Immature natural killer cell (primary cell): ENCODE measurements at places on chromosomes 1 and 21. TPM values are rescaled to one million over a fixed set of nuclear protein-coding genes. Genes with fewer than 3 reads are reported as not detected.
A peak's percentile ranks its signal among the peaks of the same experiment; 100 is the strongest.

GRCh38 chr1:246695136-246695535 lies 29.1 kb upstream of the SCCPDH start:
- no peak for DNase-seq

DNA sequence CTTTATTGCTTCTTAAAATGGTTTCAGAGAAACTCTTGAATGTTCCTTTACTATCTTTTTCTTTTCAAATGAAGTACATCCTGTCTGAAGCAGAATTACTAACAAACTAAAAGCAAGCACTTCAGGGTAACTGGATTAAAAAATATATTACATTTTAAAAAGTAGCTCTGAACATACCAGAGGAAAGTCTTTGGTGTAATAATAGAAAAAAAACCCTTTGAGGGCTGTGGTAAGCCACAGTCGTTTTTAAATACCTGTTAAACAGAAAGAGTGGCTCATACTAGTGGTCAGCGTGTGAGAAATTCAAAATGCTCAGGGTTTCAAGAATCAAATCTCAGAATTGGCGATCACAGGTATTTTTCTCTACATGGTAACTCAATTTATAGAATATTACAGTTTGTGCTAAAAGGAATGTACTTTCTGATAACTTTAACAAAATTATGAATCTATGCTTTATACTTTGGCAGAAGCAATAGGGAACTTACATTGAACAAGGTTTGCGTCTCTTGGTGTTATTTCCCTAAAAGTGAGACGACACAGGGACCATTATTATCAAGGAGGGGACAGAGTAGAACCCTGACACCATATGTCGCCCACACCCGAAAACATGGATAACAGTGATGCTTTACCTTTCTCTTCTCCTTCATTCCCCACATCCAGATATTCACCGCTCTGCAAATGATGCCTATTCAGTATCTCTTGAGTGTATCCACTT lies 97.0 kb upstream of the DPH5 start:
- peak; percentile 59 for DNase-seq

The LRRC7 gene
- polyA plus RNA-seq = 0.36 TPM

DNA sequence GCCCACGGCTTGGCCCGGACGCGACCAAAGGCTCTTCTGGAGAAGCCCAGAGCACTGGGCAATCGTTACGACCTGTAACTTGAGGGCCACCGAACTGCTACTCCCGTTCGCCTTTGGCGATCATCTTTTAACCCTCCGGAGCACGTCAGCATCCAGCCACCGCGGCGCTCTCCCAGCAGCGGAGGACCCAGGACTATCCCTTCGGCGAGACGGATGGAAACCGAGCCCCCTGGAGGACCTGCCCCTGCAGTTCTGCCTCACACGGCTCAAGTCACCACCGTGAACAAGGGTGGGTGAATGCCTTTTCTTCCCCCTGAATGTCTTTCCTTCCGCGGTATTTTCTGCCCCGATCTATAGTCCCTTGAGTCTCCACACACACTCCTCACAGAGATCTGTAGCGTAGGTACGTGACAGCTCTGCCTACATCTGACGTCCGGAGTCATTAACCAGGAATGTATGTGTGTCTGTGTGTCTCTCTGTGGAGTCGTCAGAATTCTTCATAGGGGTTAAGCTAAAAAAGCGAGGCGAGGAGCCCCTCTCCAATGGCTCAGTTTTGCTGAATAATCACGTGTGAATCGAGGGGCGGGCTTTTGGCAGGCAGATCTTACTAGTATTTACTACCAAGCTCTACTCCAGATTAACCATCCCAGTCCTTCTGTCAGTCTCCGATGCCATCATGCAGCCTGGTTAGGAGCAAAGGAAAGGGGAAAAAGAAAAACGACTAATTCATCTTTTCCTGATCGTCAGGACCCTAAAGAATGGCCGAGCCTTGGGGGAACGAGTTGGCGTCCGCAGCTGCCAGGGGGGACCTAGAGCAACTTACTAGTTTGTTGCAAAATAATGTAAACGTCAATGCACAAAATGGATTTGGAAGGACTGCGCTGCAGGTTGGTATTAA lies at the start of gene CDKN2C:
Gene CDKN2C, plus strand, starts transcription at position 635 of the 898 bp plus-strand sequence. Its CDS starts 124 bp downstream, at position 759.
- DNase-seq = peak; percentile 66

DNA sequence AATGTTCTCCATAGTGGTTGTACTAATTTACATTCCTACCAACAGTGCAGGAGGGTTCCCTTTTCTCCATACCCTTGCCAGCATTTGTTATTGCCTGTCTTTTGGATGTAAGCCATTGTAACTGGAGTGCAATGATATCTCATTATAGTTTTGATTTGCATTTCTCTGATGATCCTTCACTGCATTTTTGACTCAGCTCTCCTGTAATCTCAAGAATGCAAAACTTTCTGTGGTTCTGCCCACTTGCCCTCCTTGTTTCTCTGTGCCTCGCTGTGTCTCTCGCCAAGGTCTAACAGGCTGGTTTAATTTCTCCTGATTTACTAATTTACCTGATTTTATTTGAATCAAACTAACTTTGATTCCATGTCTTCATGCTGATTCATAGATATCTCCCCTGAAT lies 407.9 kb downstream of the ZP4 start:
- DNase-seq = no peak

DNA sequence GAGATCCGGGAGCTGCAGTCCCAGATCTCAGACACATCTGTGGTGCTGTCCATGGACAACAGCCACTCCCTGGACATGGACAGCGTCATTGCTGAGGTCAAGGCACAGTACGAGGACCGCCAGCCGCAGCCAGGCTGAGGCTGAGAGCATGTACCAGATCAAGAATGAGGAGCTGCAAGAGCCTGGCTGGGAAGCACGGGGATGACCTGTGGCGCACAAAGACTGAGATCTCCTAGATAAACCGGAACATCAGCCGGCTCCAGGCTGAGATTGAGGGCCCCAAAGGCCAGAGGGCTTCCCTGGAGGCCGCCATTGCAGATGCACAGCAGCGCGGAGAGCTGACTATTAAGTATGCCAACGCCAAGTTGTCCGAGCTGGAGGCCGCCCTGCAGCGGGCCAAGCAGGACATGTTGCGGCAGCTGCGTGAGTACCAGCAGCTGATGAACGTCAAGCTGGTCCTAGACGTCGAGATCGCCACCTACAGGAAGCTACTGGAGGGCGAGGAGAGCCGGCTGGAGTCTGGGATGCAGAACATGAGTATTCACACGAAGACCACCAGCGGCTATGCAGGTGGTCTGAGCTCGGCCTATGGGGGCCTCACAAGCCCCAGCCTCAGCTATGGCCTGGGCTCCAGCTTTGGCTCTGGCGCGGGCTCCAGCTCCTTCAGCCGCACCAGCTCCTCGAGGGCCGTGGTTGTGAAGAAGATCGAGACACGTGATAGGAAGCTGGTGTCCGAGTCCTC lies 25.5 kb downstream of the ETV3L start:
- DNase-seq = no peak

DNA sequence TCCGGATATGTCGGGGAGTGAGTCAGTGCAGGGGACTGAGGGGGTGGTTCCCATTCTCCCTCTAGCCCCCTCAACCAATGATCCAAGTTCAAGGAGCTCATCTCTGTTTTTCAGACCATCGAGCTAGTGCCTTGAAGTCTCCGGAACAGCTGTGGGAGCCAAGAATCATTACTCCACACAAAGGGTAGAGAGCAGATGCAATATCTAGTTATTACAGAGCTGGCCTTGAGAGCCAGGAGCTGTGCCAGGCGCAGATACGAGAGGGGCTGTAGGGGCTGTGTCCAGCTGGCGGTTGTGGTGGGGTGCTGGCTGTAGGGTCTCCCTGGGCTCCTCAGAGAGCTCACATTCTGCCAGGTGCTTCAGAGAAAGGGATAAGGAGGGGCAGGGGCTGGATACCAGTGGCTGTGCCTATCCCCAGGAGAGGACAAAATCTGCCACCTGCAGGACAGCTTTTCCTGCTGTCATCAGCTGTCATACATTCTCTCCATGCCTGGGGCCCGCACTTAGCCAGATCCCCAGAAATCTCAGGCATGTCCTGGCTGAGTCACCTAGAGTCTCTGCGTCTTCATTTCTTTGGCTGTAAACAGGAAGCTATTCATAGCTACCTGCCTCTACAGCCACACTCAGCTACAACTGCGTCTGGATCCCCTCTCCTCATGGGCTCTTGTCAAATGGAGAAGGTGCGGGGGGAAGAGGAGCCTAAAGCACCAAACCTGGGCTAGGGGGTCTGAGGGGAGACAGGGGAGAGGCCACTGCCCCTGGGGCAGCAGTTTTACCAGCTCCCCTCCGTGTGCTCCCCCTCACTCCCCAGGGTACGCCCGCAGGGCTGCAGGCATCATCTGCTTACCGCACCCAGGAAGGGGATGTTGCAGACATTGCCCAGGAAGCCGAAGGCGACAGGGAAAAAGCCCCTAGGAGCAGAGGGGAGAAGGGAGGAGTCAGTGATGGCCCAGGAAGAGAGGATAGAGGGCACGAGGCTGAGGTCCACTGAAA lies 2.4 kb upstream of the KISS1 start:
- no peak for DNase-seq

DNA sequence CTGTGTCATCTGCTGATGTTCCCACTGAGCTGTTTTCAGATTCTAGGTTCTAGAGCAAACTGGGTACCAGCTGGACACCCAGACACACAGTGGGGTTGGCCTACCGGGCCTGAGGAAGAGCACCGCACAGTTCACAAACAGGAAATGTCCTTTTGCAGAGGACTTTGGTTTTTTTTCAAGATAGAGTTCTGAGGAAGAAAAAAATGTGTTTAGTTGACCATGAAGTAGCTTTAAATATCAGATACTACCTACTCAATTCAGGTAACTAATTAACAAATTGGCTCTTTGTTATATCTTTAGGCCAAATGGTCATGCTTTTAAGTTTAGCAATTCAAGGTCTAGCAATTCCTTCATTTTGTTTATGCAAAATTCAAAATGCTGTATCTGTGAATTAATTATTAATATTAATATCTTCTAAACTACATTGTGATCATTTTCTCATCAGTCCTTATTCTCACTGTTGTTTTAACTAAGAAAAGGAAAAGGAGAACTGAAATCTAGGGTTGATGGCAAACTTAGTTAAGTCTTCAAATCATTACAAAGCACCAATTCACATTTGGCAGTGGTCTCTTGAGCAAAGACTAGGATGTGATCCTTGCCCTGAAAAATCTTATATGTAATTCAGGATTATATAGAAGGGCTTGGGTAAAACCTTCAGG lies 17.2 kb upstream of the NCF2 start:
- DNase-seq = no peak

The HCN3 gene
- polyA plus RNA-seq = not detected

The GUCA2B gene
- polyA plus RNA-seq = not detected

- no peak for DNase-seq
These were observed 4.0 kb downstream of the ACTL8 start for GRCh38 chr1:17759114-17759513.

DNA sequence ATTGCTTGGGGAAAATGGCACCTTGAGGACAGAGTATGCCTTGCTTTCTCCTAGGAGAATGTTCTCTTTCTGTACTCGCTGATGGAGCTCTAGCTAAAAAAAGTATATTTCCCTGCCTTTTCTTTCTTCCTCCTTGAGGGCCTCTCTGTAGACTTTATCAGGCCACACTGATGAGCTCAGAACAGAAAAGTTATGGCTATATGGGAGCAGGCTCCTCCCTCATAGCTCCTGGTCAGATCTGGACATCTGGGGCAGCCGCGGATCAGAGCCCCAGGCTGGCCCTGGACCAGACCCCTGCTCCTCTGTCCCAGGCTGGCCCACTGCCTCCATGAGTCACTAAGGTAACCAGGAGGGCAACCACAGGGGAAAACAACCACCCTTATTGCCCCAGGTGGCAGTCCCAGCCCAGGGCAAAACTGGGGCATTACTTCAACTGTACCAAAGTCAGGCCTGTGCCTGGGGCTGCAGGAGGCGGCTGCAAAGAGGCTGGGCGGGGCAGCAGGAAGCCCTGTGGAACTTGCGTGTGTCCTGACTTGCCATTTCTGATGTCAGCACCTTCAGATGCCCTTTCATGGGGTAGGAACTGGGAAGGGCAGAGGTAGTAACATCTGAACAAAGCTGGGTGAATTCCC lies 26.3 kb upstream of the ZNF648 start:
- DNase-seq = no peak

- peak; percentile 95 for DNase-seq
These were observed 15.9 kb upstream of the BTG2 start for GRCh38 chr1:203289281-203289981.

The ANP32E gene
- 48.5 TPM for polyA plus RNA-seq

The LPAR3 gene
- not detected for polyA plus RNA-seq

DNA sequence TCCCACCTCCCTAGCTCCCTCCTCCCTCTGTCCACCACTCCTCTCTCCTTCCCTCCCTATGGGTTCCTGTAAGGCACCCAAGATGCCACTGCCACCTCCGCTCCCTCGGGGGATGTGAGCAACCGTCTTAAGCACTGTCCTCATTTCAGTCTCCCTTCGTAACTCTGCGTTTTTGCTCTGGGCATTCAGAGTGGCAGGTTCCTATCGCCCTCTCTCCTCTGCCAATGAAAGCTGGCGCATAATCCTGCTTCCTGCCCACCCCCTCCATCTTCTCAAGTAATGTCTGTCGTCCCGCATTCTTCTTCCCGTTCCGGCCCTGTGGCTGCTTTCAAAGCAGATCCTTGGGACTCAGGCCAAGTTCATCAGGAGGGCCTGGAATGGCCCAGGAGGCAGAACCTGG lies 253.9 kb upstream of the TMEM51 start:
- DNase-seq = no peak

DNA sequence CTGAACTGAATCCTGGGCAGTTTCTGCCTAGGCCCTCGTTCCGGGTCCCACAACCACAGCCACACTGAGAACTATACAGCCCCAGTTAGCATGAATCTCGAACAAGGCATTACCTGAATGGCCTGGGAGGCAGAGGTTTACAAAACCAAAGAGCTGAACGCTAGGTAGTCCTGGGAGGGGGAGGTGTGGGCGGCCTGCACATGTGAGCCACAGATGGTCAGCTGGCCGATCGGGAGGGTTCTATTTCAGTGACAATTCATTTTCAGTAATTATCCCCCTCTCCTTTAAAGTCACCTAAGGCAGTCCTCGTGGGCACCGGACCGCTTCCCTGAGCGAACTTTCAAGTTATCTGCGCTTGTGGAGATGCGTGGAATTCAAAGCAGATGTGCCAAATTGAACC lies 111.9 kb downstream of the GLIS1 start:
- no peak for DNase-seq

DNA sequence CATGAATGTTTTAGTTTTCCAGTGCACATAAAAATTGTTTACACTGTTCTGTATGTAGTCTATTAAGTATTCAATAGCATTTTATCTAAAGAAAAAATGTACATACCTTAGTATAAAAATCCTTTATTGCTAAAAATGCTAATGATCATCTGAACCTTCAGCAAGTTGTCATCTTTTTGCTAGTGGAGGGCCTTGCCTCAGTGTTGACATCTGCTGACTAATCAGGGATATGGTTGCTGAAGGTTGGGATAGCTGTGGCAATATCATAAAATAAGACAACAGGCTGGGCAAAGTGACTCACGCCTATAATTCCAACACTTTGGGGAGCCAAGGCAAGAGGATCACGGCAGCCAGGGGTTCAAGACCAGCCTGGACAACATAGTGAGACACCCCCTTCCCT lies 9.0 kb downstream of the DYNLT5 start:
- DNase-seq = no peak

GRCh38 chr21:45029948-45030681 lies 44.3 kb upstream of the ADARB1 start:
- DNase-seq = no peak
